ENCODE measurements at places on chromosomes 3 and 15.

GRCh38 chr3:126468028-126468891 is 7.4 kb downstream of the ZXDC start:
- no peak for DNase-seq

DNA sequence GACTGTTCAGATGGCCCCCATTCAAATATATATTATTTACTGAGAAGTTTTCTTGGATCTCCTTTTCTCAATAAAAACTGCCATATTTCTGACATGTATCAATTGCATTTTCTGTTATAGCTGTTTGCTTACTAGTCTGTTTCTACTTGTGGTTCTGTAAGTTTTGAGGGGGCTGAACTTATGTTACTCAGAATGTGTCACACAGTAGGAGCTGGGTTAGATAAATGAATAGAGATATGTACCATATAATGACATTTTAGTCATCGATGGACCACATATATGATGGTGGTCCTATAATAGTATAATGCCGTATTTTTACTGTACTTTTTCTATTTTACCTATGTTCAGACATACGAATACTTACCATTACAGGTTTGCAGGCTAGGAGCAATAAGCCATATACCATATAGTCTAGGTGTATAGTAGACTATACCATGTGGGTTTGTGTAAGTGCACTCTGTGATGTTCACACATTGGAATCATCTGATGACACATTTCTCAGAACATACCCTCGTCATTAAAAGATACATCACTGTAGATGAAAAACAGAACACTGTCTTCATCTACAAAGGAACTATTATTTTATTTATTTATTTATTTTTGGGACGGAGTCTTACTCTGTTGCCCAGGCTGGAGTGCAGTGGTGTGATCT is 22.3 kb downstream of the PPP4R2 start:
- no peak for DNase-seq

GRCh38 chr15:31782951-31783350 is 247.4 kb upstream of the CHRNA7 start:
- DNase-seq: no peak

DNA sequence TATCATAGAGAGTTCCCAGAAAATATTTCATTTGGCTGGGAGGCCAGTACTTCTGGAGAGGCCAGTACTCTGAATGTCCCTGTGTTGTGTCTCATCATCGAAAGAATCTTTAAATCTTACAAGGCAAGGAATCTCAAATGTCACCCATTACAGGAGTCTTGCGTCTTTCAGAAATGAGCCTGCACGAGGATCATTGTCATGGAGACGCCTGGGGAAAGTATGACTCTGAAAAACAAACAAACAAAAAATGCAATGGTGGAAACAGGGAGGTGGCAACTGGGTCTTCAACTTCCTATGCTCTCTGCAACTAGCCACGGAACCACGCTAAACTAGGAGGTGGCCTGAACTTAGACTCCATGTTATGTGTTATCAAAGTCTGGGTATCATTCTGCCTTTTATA is 804.6 kb downstream of the EPHA3 start:
- no peak for DNase-seq

- DNase-seq: no peak
These were observed 159.5 kb downstream of the RPLP1 start for GRCh38 chr15:69612112-69612511.

DNA sequence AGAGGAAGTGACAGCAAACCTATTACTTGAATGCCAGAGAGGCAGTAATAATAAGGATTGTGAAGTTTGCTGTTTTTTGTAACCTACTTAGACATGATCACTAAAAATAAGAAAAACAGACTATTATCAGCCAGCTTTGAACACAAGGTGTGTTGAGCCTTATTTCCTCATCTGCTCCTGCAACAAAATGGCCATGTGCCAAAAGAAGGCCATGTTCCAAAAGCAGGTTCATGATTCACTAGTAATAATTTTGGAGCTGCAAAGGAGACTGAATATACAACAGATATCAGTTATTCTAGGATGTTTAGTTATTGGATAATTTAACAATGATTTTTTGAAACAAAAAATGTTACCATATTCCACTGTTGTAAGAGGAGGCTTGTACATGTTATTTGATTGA is 578.7 kb downstream of the SQOR start:
- no peak for DNase-seq

DNA sequence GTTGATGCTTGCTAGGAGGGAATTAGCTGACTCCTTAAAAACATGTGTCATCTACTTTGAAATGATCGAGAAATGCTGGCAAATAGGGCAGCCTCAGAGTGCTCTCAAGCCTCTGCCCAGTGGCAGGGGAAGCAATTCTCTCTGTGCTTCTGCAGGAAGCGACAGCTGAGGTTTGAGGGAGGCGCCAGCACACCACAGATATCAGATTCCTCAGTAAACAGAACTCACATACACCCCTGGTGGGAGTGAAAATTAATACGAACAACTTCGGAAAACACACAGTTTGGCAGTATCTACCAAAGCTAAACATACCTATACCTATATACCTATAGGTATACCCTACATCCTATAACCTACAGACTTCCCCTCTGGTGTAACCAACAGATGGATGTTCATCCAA is 61.3 kb downstream of the NSMCE3 start:
- no peak for DNase-seq

DNA sequence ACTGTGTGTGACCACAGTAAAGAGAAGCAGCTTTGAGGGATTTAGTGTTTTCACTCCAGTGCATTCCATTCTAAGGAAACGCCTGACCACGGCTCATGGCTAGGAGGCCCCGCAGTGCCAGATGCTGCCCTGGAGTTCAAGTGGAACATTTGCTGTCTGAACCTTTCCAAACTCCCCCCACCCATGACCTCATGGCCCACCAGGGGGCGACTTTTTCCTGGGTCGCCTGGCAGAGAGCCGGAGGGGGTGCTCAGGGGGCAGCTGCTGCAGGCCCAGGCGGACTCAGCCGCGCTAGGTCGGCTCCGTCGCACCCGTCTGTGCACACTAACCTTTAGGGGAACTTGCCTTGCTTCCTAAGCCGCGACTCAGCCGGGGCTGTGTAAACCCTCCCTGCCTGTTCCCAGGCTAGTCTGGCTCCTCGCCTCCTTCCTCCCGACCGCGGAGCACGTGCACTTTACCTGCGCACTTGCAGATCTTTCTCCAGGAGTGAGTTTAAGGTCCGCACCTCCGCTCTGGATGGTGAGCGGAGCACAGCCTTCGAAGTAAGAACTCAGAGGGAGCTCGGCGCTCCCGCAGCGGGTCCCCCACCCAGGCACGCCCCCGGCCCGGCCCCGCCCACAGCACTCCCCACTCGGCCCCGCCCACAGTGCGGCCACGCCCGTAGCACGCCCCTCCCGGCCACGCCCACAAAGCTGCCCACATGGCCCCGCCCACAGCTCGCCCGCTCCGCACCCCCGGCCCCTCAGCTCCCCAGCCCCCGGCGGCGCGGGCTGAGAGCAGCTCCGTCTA is at the start of gene OCA2:
TSS of gene OCA2 (minus strand) at position 550 of the 789 bp plus-strand sequence. CDS start 17,441 bp downstream, outside the sequence.
- peak; percentile 44 for DNase-seq

DNA sequence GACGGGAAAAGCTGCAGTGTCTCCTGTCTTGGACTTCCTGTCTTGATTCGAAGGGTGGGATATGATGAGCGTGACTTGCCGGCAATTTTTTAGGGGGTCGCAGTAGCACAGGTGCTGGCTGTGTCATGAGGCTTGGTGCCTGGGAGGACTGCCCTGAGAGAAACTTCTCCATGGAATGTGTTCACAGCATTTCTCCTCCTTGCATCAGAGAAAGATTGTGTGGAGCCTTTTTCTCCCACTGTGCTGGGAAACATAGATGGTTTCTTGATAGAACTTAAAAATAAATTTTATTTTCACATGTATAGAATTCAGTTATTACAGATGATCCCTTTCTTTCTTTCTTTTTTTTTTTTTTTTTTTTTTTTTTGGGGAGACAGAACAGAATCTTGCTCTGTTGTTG is 121.4 kb downstream of the KLHL25 start:
- no peak for DNase-seq

DNA sequence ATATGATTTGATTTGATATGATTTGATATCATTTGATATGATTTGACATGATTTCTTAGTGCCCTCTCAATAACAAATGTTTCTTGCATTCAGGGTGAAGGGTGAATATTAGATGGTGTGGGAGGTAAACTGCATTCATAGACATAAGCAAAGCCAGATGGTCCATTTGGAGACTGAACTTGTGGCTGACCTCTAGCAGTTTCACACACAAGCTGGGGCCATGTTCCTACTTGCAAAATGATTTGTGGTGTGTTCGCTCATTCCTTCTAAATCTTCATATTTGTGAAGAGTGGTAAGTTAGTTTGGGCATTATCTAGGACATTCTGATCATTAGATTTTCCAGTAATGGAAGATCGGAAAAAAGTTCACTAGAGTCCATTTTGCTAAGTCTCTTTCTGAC is 40.5 kb upstream of the CCR4 start:
- no peak for DNase-seq

DNA sequence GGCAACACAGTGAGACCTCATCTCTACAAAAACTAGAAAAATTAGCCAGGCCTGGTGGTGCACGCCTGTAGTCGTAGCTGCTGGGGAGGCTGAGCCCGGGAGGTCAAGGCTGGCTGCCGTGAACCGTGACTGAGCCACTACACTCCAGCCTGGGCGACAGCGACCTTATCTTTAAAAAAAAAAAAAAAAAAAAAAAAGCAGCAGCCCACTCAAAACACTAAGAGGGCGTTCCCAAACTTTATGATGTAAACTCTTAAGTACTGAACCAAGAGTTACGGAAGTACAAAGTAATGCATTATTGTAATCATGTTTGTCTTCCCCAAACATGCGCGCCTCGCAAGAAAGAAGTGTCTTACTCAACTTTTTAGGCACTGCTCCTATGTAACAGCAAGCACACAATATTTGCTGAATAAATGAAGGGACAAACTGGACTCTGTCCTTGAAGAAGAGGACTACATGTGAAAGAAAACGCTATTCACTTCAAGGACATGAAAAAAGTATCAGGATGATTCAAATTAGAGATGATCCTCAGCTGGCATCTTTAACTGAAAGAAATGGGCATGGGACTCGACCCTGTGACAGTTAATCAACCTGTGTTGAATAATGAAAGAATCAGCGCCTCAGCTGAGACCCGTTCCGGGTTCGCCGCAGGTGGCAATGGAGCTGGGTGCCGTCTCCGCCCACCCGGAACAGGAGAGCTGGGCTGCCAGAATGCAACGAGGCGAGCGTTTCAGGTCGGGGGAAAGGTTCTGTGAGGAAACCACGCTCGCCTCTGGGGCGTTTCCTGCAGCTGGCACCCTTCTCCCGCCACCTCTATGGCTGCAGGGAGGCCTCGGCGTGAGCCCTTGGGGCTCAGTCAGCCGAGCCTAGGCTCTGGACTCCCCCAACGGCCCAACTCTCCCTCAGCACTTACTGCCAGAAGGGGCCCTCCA is 718 bp downstream of the SPG11 start:
- peak; percentile 88 for DNase-seq

- no peak for DNase-seq
These were observed 171.0 kb upstream of the NECTIN3 start for GRCh38 chr3:110900576-110900975.

DNA sequence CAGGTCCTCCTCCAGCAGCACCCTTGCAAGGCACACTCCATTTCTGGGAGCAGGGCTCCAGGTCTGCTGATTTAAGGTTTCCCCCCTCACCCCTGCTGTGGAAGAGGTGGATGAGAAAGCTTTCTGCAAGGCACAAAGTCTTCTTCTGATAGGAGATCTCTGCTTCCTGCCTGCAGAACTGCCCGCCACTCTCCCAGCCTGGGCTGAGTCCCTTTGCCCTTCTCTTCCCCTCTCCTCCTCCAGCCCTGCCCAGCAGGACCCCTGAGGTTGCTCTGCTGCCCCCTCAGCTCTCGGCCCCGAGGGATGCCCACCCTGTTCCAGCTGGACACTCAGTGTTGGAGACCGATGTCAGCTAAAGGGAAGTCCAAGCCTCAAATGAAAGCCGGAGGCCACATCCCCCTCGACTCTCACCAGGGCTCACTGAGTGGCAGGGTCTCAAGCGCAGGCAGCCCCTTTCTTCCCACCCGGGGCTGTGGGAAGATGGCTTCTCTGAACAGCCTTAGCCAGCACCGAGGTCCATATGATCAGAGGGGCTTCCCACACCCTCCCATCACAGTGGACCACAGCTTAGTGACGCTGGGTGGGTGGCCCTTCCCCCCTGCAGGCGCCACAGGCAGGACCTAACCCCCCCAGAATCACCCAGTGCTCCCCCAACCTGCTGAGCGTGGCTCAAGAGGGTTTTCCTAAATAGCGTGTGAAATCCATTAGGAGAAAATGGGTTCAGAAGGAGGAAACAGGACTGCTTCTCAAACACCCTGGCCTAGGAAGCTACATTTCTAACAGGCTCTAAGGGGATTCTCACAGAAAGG is 4.0 kb downstream of the ATP10A start:
- DNase-seq: no peak

DNA sequence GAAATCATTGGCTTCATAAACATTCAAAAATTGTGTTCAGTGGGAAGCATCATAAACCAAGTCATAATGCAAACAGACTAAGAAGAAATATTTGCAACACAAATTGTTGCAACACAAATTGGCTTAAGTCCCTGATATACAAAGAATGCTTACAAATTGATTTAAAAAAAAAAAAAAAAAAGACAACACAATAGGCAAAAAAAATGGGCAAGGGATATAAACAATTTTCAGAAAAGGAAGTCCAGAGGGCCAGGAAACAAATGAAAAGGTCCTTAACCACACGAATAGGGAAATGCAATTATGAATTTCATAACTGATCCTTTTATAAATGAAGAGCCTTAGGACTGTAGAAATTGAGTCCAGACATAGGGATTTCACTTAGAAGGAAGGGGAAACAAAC is 98.9 kb downstream of the LRRK1 start:
- no peak for DNase-seq

- DNase-seq: no peak
These were observed 30.0 kb downstream of the MASP1 start for GRCh38 chr3:187261541-187261969.

- DNase-seq: no peak
These were observed 142.8 kb downstream of the NUP210 start for GRCh38 chr3:13277196-13277813.

DNA sequence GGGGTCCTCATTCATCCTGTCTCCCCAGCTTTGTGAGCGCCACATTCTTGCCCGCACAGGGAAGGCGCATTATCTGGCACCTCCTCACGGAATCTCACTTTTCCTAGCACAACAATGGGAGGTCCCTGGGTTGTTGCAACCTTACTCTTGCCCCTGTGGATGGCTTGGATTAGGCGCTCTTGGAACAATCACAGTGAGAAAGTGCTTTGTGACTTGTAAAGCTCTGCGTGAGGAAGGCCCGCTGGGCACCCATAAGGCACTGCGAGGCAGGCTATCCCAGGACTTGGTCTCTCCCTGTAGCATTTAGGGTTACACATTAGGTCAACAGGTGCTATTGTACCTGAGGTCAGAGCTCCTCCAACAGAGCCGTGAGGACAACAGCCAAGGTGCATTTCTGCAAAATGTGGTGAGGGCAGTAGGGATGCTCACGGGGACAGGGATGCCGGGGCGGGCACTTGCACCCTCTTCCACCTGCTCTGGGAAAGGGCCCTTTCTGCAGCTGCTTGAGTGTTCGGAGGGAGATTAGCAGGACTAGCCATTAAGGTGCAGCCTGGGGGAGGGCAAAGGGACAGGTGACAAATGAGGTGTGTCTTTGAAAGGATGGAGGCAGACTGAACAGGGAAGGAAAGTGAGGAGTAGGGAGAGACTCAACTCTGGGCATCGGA is 13.9 kb upstream of the LRRC15 start:
- DNase-seq: no peak

GRCh38 chr15:29692527-29692926 is 129.7 kb downstream of the TJP1 start:
- DNase-seq: no peak

GRCh38 chr15:63353887-63354286 is 27.8 kb downstream of the CA12 start:
- DNase-seq: no peak

Data from CD4-positive, alpha-beta T cell treated with Interleukin-15 for 1 hour (primary cell).